ENCODE measurements at places on chromosomes 7 and 10.

DNA sequence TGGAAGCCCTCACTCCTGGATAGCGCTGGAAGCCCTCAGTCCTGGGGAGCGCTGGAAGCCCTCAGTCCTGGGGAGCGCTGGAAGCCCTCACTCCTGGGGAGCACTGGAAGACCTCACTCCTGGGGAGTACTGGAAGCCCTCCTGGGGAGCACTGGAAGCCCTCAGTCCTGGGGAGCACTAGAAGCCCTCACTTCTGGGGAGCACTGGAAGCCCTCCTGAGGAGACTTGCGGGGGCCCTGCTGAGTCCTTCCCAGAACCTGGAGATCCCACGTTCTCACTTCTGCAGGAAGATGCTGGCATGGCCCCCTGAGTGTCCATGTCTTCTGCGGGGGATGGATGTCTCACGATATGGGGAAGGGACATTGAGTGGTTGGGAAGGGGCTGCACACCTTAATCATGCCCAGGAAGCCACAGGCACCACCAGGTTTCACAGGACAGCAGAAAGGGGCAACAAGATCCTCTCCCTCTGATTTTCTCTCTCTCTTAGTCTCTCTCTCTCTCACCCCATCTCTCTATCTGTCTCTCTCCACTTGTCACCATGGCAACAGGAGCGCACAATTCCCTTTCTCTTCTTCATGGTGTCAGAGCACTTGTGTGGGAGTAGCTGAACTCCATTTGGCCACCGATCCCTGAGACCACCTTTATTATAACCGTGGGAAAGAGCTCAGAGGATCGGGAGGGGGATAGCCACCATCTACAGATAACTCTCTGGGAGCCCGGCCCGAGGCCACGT is 267.0 kb downstream of the TCERG1L start:
- no peak for DNase-seq

- DNase-seq, result no peak
Observed at GRCh38 chr10:27661514-27662286, 83.9 kb downstream of the MKX start.

DNA sequence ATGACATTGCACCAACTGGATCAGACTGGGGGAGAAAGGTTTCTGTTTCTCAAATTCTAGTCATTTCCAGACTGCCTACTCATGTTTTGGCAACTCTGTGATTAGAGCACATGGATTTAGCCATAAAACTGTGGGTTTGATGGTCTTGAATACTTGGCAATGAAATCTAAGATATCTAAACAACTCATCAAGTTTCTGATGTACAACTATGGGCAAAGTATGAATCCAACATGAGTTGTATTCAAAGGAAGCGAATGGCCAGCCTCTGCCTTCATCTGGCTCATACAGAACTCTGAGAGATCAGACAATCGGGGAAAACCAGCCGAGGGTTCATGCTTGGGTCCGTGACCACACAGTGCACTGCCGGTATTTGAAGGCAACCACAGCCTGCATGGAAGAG is 144.3 kb downstream of the ADAM12 start:
- no peak for DNase-seq

GRCh38 chr7:20229646-20230500 is 12.7 kb upstream of the MACC1 start:
- DNase-seq, result no peak

DNA sequence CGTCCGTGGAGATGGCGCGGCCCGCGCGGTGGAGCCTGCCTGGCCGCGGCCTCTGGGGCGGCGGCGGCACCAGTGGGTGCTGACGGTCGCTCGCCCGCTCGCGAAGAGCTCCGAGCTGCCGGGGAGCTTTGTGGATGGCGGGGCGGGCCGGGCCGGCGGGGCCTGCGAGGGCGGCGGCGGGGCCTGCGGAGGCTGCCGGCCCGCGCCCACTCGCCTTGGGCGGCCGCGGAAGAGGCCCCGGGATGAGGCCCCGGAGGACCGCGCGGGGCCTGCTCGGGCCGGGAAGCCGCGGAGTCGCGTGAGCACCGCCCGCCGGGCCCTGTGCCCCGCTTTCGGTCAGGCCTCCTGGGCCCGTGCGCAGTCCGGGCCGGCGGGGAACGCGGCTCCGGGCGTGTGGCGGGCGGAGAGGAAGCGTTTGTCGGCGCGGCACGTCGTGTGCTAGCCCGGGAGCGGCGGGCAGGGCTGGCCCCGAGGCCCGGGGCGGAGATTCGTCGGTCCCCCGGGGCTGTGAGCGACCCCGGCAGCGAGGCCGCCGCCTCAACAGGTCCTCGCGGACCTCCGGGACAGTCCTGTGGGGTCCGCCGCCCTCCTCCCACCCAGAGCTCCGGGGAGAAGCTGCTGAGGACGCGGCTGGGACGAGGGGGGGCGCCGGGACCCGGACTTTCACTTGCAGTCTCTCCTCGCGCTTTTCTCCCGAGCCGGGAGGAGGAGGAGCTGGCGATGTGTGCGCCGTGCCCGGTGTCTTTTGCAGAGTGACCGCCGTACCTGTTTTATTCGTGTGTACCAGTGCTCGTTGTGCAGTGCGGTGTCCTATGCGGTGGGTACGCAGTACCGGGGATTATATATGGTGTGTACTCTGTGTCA is 578 bp downstream of the ZMYND11 start:
- DNase-seq, result peak; percentile 63

DNA sequence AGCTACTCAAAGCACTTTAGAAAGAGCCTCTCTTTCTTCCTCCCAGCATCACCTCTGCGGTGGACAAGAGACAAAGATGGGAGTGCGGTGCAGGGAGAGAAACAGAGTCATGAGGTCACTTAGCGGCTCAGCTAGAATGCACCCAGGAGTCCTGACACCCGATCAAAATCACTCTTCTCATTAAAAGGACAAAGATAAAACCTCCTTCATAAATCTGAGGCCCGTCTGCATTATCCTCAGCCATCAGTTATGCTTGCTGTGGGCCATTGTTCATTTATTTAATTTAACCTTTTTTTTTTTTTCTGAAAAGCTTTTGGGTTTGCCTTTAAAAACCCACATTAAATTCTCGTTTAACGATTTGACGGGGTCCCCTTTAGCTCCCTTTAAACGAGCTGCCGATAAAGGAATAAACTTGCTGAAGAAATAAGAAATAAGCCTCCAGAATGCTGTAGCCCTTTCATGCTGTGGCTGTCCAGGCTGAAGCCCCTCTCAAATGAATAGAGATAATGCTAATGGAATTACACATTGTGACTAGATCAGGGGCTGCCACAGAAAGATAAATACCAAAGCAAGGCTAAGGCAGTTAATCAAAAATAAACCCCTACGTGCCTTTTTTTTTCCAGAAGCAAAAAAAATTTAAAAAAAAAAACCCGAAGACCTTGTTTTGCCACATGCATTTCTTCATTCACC is 16.1 kb upstream of the PLXNA4 start:
- DNase-seq, result no peak

DNA sequence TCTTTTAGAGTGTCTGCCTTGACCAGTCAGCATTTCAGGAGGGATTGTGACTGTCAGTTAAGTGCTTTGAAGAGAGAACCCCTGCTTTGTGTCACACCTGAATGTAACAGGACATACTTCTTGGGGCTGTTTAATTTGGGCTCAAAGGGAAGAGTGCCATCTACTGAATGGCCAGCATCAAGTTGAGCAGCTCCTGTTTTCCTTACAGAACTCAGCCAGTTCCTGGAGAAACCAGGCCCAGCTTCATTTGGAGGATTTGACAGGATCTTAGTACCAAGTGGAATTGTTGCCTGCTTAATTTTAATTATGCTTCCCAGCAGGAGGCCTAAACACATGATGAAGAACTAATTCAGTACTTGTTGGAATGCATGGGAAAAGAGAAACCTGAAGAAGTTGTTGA is 8.3 kb downstream of the ADD3 start:
- no peak for DNase-seq

DNA sequence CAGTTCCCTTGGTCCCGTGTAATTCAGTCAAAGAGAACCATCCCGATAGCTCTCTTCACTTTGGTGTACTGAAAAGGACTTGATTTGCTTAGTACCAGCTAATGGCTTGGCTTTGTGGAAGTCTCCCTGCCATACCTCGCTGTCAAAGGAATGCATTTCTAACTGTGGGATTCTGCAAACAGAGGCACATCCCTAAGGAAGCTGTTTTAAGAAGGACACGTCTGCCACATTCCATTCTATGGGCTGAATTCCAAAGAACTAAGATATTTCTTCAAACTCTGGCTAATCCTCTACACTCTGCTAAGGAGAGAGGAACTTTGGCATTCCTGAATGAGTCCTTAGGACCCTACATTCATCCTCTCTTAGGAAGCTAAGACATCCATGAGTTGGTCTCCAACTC is 327.9 kb downstream of the SFMBT2 start:
- no peak for DNase-seq

GRCh38 chr10:46094931-46095750 is 49.1 kb upstream of the MSMB start:
- peak; percentile 32 for DNase-seq

- DNase-seq, result no peak
Observed at GRCh38 chr10:88388324-88388723, 194.8 kb downstream of the RNLS start.

DNA sequence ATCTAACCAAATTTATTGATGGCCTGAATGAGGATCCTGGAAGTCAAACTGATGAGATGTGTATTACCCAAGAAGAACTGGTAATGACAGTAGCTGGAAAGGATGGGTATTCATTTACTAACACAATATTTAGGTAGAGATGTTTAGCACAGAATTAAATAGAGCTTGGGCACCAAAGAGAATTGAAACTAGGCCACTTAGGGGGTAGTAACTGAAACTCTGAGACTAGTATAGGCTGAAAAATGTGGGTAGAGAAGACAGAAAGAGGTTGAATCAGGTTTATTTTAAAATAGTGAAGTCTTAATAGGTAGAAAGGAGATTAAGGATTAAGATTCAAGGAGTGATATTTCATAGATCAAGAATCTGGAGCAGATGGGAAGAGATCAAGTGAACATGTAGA is 155.8 kb downstream of the MLLT10 start:
- no peak for DNase-seq

GRCh38 chr10:10942441-10942840 is 75.2 kb upstream of the CELF2 start:
- DNase-seq, result no peak

DNA sequence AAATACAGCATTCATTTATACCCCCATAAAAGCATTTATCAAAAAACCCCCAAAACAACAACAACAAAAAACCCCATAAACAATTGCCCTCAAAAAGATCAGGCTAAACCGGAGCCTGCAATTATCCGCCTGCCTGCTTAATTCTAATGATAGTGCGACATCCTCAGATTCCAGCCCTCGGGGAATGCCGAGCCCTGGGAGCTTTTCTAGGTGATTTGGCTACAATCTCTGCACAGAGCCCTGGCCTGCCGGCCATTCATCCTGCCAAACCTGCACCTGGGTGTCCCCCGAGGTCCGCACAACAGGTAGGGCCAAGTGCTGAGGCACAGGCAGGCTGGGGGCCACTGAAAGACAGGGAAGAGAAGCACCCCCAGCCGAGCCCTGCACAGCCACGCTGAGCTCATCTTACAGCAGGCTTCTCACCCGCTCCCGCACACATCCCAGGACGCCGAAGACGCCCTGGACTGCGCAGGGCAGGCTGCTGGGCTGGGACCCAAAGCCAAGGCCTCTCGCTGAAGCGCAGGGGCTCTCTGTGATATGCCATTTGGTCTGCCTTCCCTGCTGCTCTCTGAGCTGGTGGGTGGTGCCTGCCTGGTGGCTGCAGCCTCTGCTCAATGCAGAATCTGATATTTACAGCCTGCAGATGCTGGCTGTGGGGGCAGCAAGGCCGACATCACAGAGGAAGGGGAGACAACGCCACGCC is 57.5 kb downstream of the CAMK2B start:
- DNase-seq, result no peak

- DNase-seq, result no peak
Observed at GRCh38 chr10:127872011-127872761, 20.6 kb downstream of the CLRN3 start.

- DNase-seq, result no peak
Observed at GRCh38 chr7:138563808-138564207, 103.7 kb downstream of the TRIM24 start.

DNA sequence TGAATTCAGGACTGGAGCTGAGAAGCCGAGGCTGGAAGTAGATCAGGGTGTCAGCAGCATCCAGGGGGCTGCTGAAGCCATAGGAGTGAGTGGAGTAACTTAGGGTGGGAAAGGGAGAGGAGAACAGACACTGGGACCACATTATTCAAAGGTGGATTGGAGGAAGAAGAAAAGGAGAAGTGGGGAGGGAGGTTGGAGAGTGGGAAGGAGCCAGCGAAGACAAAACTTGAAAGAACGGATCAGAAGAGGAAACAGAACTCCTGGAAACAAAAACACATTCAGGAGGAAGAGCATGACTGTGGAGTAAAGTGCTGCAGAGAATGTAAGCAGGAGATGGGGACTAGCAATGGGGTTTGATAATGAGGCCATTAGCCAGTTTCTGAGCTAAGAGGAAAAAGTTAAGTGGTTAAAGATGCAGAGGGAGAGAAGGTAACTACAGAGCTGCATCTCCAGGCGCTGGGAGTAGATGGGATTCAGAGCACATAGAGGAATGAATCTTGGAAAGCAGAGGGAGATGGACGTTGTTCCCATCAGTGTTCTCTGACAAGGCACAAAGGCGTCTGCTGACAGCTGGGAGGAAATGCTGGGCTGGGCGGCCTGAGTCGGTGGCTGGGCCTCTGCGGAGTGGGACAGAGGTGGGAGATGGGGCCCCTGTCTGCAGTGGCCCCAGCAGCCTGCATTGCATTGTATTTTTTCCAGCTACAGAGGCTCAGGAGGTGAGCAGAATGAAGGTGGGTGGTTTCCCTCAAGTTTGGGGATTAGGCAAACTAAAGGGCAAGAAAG is 63.1 kb upstream of the LEP start:
- DNase-seq, result no peak

- no peak for DNase-seq
Observed at GRCh38 chr7:7868572-7868899, 100.1 kb upstream of the GLCCI1 start.

Measured in activated CD4-positive, alpha-beta T cell treated with anti-CD3 and anti-CD28 coated beads, Interleukin-2, amount 10 ng/mL, durations not matched to agents 7 days and 5 days (primary cell).